ENCODE measurements at places on chromosomes 5 and 9. TPM values are rescaled to one million over a fixed set of nuclear protein-coding genes. Genes with fewer than 3 reads are reported as not detected.
A peak's percentile ranks its signal among the peaks of the same experiment; 100 is the strongest.

DNA sequence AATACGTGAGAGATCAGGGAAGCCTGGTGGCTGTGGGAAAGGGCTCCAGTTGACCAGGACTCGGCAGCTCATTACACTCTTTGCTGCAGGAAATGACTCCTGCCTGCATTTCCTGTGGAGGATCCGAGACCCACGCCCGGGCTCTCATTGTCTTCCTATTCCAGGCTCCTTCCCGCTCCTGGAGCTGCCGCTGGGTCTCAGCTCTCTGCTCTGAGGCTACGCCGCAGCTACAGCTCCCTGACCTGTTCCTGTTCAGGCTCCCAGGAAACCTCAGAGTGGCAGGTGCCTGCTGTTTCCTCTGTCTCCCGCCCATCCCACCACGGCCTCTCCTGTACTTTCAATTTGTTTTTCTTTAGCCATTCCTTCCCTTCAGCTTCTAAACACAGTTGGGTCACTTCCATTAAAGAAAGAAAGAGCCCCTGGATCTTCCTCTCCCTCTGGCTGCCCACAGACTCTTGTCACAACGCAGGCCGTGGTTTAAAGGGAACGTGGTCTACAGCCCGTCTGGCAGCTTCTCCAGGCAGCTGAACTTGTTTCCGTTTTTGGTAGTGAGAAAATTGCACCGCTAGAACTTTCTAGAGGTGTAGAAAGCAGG, 71.5 kb downstream of the IL6ST start:
- DNase-seq, result peak; percentile 53

ADAMTS16 gene
- polyA plus RNA-seq, result 2.8 TPM

SH2D3C gene
- polyA plus RNA-seq, result 4.2 TPM

C9orf153 gene
- 0.24 TPM for polyA plus RNA-seq

DNA sequence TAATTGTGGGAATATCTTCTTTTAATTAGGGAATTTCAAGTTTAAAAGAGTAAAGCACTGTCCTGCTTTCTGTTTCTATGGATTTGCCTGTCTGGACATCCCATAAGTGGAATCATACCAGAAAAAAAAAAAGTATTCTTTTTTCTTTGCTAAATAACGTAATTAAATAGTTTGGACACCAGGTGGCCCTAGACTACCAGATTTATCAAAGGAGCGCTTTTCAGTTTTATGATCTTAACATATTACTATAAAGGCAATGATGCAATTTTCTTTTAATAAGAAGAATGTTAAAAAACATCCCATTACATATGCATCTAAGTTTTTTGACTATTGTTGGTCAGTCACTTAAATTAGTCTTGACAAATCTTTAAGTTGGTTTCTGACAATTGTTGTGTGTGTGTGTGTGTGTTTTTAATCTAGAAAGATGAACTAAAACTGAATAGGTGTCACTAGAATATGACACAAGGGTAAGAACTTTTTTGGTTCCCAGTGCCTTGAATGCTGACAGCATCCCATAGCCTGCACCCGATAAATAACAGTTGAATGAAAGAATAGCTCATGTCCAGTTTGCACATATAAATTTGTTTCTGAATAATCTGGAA, 49.5 kb downstream of the C5orf22 start:
- peak; percentile 65 for DNase-seq

ASS1 gene
- 72.5 TPM for polyA plus RNA-seq

- peak; percentile 32 for DNase-seq
Observed at GRCh38 chr9:121744687-121745395, 93.4 kb downstream of the DAB2IP start.

DNA sequence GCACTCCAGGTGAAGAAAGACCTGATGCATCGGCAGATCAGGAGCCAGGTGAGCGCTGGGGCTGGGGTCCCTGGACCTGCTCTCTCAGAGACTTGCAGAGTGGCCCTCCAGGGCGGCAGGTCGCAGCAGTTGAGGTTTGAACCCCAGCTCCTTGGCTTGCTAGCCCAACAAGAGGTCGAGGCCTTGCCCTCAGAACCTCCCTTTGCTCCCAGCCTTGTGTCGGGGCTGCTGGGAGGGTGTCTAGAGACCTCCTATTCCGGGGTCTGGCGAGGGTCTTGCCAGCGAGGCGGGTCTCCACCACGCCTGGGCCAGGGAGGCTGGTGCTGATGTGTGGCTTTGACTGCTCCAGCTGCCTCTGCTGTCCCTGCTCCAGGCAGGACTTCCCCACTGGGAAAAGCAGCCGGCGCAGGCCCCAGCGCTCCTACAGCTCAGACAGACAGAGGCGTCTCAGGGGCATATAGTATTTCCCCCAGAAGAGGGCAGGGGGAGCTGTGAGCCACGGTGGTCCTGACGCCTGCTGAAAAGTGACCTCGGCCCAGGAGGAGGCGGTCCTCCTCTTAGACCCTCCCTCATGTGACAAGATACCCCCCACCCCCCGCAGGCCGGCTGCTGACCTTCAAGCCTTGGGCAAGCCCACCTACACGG, 38.3 kb downstream of the LRSAM1 start:
- peak; percentile 86 for DNase-seq

DNA sequence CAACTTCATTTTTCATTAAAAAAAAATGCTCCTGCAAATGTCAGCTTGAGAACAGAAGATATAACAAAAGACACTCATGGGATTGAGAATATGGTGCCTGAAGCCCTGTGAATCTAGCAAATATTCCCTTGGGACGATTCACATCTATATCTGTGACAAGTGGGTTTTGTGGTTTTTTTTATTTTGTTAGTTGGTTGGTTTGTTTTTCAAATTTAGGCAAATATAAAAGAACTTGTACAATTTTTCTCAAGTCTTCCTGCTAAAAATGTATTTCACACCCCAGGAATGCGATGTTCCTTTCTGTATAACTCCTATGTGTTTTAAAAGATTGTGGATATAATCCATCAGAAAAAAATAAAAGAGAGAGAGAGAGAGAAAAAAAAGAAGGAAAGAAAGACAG, 1061.8 kb upstream of the ARRDC3 start:
- DNase-seq, result no peak

DNA sequence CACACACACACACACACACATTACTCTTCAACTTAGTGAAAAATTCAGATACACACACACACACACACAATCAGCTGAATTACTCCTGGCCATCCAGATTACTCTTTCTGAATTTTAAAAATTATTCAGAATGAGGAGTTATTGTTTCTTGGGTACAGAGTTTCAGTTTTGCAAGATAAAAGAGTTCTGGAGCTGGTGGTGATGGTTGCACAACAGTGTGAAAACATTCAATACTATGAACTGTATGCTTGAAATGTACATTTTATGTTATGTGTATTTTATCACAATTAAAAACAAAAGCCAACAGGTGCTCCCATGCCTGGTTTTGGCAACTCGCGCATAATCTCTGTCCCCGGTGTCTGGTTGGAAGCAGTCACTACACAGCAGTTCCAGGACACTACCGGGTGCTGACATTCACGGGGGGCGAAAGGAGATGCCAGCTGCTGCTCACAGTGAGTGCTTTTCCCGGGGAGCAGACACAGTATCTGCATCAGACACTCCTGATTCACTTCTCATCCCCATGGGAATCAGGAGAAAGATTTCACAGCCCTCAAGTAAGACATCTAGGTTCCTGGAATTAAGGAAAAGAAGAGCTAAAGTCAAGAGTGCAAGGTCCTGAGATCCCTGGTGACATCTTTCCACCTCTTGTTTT, 55.7 kb downstream of the LHFPL2 start:
- no peak for DNase-seq

DNA sequence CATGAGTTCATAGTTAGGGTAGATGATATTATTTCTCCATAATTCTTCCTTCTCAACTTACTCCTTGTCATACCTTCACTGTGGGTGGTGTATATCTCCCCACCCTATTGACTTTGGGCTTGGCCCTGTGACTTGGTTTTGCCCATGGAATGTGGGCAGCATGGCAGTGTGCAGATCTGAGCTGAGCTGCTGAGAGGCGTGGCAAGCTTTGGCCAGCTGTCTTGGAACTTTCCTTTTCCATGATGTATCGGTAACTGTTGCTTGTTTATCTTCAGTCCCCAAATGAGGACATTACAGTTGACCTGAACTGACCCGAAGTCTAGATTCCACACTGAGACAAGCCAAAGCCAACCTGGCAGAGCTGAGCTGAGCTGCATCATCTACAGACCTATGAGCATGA, 70.4 kb downstream of the RALGPS1 start:
- no peak for DNase-seq

DNA sequence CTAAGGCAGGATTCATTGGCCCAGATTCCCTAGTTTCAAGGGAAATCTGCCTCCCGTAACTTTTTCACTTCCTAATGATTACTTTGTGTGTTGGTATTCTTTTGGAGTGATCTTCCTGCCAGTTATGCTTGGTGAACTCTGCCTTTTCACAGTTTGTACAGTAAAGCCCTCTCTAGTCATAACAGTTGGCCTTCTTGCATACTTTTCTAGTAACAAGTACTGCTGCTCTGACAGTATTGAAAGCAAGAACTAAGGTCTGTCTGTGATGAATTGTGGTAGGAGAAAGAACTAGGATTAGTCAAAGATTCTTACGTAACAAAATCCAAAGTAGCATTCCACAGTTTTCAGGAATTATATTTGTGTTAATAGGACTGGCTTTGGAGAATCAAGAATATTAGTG, 1457.2 kb upstream of the WWC1 start:
- no peak for DNase-seq

SLC25A2 gene
- polyA plus RNA-seq, result not detected

- DNase-seq, result no peak
Observed at GRCh38 chr9:109769250-109769649, 10.7 kb upstream of the PALM2AKAP2 start.

DNA sequence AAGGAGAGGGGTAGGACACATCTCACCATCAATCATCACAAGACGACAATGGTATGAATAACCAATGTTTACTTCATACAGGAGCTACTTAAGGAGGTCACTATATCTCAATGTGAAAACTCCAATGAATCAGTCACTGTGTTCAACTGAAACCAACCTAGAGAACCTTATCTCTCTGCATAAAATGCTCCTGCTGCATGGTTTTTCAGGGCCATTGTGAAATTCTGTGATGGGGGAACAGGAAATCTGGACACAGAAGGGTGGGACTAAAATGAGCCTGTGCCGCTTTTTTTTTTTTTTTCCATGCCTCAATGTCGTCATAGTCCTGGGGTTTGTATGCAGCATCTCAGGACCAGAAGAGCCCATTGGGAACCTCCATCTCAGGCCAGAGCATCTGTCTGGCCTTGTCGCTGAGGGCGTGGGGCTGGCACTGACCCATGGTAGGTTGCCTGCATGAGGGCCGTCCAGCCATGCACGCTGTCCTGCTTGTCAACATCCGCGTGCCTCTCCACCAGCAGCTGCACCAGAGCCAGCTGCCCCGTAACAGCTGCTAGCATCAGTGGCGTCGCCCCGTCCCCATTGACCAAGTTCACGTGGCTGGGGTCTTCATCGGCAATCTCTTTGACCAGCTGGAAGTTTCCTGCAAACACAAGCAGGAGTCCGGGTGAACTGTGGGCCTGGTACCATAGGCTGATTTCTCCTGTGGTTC, 12.7 kb downstream of the ANKS6 start:
- DNase-seq, result no peak

CD274 gene
- 0.17 TPM for polyA plus RNA-seq

DNA sequence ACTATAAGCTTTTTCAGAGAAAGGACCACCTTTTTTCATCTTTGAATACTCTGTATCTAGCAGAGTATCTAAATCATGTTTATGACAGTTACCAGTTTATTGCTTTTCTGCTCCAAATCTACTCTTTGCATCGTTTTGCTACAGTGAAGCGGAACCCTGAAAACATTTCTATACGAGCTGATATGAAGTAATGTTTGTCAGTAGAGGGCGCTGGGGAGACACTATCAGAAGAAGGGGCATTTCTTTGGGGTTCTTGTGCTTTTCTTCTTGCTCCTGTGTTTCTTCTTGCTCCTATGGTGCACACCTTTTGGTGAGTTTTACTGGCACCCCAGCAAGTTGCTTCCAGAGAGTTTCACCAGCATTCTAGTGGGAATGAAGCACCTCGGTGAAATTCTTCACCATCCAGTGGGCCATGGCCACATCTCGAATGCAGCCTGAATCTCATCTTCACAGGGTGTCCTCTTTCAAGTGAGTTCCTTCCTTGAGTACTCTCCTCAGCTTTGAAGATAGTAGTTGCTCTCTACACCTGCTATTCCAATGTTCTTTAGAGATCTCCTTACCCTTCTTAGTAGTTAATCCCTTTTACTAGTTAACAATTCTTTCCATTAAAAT, 98.4 kb downstream of the FGF1 start:
- DNase-seq, result peak; percentile 93

GRCh38 chr5:180380856-180381255, 27.7 kb upstream of the GFPT2 start:
- no peak for DNase-seq

DNA sequence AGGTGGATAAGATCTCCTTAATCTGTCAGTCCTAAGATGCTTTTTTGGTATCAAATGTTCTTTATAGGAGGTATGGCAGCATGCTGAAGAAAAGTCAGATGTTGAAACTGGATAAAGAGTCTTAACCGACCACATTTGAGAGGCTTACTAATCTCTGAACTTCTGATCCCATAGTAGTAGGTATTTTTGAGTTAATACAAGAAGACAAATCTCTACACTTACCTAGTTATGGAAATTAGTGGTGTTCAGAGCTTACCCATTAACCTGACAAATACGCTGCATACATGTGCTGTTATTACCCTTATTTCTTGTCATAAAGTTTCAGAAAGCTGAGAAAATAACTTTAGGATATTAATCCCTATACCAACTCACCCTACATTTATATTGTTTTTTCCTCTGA, 83.0 kb downstream of the ISL1 start:
- DNase-seq, result no peak

- no peak for DNase-seq
Observed at GRCh38 chr5:96975656-96976055, 39.8 kb downstream of the LNPEP start.

CDC25C gene
- polyA plus RNA-seq, result 20.0 TPM

CCDC192 gene
- polyA plus RNA-seq, result 0.40 TPM

GRCh38 chr5:27821681-27822080, 783.3 kb upstream of the CDH9 start:
- DNase-seq, result no peak

ENHO gene
- polyA plus RNA-seq, result 17.5 TPM

DNA sequence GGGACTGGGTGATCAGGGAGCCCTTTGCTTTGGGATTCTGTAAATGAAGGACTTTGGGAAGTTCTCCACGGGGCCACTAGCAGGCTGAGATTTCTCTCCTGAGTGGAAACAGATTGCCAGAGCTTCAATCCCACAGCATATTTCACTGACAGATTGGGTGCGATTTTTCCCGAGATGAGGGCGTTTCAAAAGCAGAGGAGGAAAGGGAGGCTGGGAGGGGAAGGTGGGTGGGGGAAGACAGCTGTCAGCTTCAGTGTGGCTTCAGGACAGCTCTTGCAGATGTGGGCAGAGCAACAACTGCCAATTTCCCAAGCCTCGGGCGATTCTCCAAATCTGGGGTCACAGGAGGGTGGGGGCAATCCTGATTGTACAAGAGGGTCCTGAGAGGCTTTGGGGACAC, 258.5 kb upstream of the ADRA1B start:
- DNase-seq, result no peak

DNA sequence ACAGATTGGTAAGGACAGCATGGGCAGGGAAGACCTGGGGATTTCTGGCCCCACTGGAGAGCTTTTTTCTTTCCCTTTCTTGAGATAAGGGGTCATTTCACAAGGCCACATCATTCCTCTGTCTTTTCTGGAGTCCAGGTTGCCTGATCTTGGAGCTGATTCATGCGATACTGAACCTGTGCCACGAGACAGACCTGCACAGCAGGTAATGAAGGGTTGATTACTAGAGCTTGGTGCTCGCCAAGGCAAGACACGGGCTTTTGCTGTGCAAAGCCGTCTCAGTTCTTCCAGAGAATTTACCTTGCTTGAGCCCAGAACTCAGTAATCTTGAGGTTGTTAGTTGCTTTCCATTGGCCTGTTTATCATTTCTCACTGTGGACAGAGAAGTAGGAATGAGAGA, 39.2 kb downstream of the NUP188 start:
- DNase-seq, result no peak

SPOCK1 gene
- polyA plus RNA-seq, result 6.9 TPM

ASPN gene
- 0.99 TPM for polyA plus RNA-seq
